ENCODE measurements at places on chromosomes 1 and 21. TPM values are rescaled to one million over a fixed set of nuclear protein-coding genes. Genes with fewer than 3 reads are reported as not detected.

GRCh38 chr1:243454328-243454997, 198.6 kb downstream of the SDCCAG8 start:
- no peak for DNase-seq

- no peak for DNase-seq
Observed at GRCh38 chr1:55535724-55536544, 320.8 kb upstream of the USP24 start.

DNA sequence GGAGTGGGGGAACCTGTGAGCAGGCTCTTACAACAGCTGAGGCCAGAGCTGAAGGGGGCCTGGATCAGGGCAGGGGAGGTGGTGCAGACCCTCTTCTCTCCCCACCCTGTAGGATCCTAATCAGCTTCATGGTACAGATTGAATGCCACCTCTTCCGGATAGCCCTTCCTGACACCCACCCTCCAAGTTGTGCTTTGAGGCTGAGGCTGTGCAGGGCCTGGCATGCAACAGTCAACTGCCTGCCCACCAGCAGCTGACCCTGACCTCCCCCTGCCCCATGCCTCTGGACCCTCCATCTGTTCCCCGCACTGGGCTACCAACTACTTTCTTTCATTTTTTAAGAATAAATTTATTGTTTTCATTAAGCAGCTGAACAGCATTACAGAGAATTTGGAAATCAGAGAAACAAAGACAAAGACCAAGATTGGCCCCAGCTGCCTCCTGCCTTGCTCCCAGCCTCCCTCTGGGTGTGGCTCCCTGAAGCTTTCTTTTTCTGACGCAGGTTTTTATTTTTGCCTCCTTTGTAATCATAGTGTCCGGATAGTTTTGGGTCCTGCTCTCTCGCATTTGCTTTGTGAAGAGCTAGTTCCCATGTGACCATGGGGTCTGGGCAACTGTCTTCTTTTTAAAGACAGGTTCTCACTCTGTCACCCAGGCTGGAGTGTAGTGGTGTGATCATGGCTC, 12.8 kb downstream of the ZNF362 start:
- DNase-seq: no peak

DNA sequence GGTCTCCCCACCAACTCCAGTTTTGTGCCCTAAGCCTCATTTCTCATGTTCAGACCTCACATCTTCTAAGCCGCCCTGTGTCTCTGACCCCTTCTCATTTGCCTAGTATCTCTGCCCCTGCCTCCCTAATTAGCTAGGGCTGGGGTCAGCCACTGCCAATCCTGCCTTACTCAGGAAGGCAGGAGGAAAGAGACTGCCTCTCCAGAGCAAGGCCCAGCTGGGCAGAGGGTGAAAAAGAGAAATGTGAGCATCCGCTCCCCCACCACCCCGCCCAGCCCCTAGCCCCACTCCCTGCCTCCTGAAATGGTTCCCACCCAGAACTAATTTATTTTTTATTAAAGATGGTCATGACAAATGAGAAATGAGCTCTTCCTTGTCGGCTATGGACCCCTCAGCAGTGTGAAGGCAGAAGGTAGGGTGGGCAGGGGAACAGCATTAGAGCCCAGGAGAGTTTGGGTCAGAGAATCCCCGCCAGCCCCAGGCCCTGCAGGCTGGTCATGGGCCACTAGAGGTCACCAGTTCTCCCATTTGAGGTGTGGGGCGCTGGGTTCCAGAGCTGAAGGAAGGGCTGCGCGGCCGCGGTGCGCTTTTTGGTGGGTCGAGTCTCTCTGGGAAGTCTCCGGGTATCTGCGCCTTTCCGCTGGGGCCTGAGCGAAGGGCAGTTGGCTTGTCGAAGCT, 11.5 kb downstream of the ADAMTSL4 start:
- DNase-seq: peak; percentile 92

- no peak for DNase-seq
Observed at GRCh38 chr1:232682248-232682647, 52.3 kb upstream of the SIPA1L2 start.

DNA sequence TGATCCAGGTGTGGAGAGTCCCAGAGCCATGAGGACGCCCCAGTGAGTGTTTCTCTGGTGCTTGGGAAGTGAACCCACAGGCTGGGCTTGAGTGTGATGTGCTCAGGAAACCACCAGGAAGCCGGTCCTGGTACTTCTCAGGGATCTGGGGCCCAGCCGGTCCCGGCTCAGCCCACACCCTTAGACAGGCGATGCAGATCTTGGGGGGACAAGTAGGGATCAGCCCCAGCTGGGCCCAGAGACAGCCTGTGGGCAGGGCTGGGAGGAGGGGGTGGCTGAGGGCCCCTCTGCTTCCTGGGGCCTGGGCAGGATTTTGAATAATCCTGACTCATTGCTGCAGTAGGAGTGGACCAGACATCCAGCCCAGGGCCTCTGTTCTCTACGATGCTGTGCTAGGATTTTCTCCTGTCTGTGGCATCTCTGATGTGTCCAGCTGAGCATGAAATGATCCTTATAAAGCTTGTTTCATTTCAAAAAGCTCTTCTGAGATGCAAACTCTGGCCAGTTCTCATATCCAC, 698.0 kb downstream of the PTPRU start:
- no peak for DNase-seq

- peak; percentile 75 for DNase-seq
Observed at GRCh38 chr1:150613061-150613920, 16.1 kb downstream of the ENSA start.

The KIF17 gene
- not detected for total RNA-seq

The HES3 gene
- not detected for total RNA-seq

The DDAH1 gene
- total RNA-seq: not detected
